ENCODE measurements at places on chromosomes 1 and 21.

DNA sequence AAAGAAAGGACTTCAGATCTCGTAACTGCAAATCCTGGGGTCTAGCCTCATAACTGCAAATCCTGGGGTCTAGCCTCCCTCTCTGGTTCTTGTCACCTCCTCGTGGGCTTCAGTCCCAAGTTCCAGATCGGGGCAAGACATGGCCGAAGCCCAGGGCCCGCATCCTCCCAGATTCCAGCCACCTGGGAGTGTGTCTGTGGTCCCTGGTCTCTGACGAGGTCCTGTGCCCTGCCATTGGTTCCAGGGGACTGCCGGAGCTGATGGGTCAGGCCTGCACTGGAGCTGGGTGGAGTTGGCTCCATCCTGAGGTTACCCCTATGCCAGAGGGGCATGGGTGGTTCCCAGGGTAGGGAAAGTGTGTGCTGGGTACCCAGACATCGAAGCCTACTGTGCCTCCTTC, 17.7 kb upstream of the C1orf174 start:
- no peak for DNase-seq

DNA sequence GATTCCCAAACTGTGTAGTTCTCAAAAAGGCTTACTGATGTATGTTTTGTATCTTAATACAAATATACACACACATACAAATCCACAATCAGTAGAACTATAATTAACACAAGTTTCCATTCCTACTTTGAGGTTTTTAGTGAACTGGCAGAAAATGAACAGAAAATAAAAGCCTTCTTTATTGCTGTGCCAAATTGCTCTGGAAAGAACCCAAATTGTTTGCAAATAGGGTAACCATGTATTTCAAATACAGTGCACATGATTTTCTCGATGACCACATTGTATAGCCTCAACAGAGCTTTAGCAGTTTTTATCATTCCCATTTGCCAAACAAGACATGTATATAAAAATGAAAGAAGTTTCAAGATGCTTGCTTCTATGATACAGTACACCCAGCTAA, 173.3 kb downstream of the COL24A1 start:
- no peak for DNase-seq

DNA sequence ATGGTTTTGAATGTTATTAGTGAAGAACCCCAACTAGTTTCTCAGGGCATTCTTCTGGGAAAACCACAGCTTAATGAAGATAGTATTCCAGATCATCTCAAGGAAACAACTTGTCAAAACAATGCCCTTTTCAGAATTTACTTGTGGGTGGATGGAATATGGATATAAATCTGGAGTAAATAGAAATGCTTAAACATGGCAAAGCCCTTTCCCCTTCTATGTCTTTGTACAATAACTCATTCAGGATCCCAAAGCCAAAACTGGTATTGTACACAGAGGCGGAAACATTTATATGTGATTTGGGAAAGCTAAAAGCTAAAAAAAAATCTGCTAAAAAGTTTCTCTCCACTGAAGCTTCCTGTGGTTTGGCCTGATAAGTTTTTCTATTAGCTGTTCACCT, 55.5 kb upstream of the RGS5 start:
- no peak for DNase-seq

GRCh38 chr21:39863111-39863510, 4.1 kb upstream of the PCP4 start:
- DNase-seq, result no peak

GRCh38 chr1:231814021-231814420, 187.4 kb downstream of the DISC1 start:
- no peak for DNase-seq

DNA sequence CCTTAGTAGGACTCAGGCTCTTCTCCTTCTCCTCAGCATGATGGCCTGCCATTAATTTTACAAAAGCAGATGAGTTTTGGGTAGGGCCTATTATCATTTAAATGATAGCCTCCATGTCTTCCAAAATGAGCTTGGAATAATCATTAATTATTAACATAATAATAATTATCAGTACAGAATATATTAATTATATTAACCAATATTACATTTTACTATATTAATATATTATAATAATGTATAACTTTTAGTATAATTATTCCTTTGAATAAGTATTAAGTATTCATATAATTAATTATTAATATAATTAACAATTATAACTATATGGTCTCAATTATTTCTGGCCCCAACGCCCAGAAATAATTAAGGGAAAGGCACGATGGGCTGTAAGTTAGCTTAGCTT, 318.6 kb upstream of the ADGRL4 start:
- DNase-seq, result no peak

- DNase-seq, result no peak
These were observed 15.2 kb downstream of the CHML start for GRCh38 chr1:241624935-241625334.

DNA sequence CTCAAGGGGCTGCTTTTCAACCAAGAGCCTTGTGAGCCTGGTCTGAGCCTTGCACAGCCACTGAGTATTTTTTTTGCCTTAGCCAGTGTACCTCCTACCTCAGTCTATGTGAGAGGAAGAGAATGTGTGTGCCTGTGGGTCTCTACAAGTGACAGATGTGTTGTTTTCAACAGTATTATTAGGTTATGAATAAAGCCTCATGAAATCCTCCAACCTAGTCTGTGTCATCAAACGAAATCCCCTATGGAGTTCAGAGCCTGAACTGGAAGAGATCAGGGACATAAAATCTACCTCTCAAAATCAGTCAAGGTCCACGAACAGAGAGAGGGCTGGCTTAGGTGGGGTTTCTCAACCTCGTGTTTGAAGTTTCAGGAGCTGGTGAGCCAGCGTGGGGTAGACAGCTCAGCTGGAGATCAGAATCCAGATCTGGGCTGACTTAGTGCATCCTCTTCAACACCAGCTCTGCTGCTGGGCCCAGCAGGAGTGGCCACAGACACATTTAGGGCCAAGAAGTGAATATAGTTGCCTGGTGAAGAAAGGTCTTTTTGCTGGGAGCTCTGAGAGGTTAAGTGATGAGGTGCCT, 8.2 kb downstream of the XKR8 start:
- DNase-seq, result no peak

DNA sequence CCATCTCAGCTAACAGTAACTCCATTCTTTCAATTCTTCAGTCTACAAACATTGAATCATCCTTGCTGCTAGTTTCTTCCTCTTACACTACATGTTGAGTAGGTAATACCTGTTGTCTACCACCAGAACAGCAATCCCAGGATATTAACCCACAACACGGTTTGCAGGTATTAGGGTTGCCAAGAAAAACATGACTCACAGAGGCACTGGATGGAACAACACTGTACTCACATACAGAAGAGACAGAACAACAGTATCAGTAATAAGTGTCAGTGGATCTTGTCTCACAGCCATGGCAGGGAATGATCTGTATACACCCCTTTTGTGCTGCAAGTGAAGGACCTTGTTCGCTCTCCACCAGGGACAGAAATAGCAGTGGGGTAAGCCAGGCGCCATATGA, 212.1 kb downstream of the GPR52 start:
- no peak for DNase-seq

GRCh38 chr1:71593523-71593922, 512.7 kb upstream of the ZRANB2 start:
- no peak for DNase-seq

- no peak for DNase-seq
These were observed 27.5 kb upstream of the MYSM1 start for GRCh38 chr1:58727364-58727763.

- no peak for DNase-seq
These were observed 118.3 kb upstream of the COL6A1 start for GRCh38 chr21:45863267-45863666.

All from CD4-positive, alpha-beta T cell treated with Interleukin-21 for 1 hour (primary cell).